Urinary bladder (tissue), 4 donors: ENCODE measurements at places on chromosomes 7 and 10. TPM values are rescaled to one million over a fixed set of nuclear protein-coding genes. Genes with fewer than 3 reads are reported as not detected.

DNA sequence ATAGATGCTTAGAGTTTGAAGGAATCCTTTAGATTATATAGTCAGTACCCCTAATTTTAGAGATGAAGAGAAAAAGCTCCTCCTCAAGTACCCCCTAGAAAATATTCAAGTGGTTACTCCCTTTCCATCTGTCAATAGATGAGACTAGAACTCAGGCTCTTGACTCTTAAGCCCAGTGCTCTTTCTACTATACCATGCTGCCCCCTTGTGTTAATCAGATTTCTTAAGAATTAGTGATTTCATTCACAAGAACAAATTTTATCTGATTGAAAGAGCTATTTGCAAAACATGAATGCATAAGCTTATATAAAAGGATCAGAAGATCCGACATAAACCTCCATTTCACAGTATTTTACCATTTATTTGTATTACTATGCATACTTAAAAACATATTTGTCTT lies 179.3 kb downstream of the TFEC start:
- no peak for DNase-seq

DNA sequence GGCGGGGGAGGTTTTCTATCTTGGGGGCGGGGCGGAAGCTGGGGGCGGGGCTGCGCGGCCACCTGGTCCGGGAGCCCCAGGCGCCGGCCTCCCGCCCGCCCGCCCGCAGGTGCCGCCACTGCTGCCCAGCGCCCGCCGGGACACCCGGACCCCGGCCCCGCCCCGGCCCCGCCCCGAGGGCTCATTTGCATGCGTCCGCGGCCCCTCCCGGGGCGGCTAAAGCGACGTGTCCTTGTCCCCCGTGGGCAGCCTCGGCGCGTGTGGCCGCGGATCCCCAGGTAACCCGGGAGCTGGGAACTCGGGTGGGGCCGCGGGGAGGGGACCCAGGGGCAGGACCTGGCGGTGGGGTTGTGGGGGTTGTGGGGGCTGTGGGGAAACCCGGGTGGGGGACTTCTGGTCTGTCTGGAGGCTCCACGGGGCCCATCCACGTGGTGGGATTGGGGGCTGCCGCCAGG lies at the start of gene BHLHA15:
Gene BHLHA15 (plus strand): TSS at position 219 of the 455 bp plus-strand sequence. CDS start 871 bp downstream, outside the sequence.
- no peak for DNase-seq

The TAS2R5 gene
- 6.5 TPM for total RNA-seq

The DHX32 gene
- total RNA-seq = 30.2 TPM

GRCh38 chr10:119826771-119827170 lies 45.9 kb downstream of the MCMBP start:
- no peak for DNase-seq

The GIMAP6 gene
- 29.5 TPM for total RNA-seq

- no peak for DNase-seq
Observed at GRCh38 chr10:77226452-77226851, 411.2 kb downstream of the KCNMA1 start.

GRCh38 chr7:69603937-69604494 lies 5.7 kb downstream of the AUTS2 start:
- DNase-seq = no peak

The KAZALD1 gene
- 27.0 TPM for total RNA-seq

- no peak for DNase-seq
Observed at GRCh38 chr10:120940299-120940900, 89.2 kb downstream of the WDR11 start.

GRCh38 chr7:120955577-120956149 lies 5.1 kb downstream of the ING3 start:
- DNase-seq = no peak

DNA sequence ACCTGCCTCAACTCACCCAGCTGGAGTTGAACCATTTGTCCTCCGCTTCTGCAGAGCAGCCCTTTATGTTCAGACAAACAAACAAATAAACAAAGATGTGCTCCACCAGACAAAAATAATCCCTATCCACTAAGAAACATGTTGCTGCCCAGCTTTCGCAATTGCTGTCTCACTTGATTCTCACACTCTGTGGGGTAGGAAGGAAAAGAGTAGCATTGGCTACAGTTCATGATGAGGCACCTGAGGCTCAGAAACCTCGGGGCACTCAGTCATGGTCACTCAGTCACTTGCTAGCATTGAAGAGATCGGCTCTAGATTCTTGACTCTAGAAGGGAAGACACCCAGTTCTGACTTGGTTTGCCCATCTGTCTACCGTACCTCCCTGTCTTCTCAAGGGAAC lies 88.0 kb upstream of the ZMIZ1 start:
- no peak for DNase-seq

- no peak for DNase-seq
Observed at GRCh38 chr7:26659121-26659520, 205.3 kb downstream of the SKAP2 start.

The CRPPA gene
- 15.4 TPM for total RNA-seq

The CNPY1 gene
- total RNA-seq = 0.32 TPM

The ANKRD30A gene
- not detected for total RNA-seq

DNA sequence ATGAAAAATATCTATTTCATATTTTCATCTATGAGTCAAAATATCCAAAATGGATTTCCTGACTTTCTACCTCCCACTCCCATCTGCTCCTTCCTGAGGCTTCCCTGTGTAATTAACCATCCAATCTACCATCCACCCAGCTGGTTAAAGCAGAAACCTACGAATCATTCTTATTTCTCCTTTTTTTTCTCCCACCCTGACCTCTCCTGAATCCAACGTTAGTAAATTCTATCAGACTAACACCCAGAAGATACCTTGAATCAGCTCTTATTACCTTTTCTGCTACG lies 3.7 kb upstream of the LIPF start:
- no peak for DNase-seq

The GDF10 gene
- 7.8 TPM for total RNA-seq

The EN2 gene
- total RNA-seq = not detected

The CACNB2 gene
- total RNA-seq = 40.4 TPM

- DNase-seq = no peak
Observed at GRCh38 chr7:141558544-141559183, 7.5 kb downstream of the AGK start.

DNA sequence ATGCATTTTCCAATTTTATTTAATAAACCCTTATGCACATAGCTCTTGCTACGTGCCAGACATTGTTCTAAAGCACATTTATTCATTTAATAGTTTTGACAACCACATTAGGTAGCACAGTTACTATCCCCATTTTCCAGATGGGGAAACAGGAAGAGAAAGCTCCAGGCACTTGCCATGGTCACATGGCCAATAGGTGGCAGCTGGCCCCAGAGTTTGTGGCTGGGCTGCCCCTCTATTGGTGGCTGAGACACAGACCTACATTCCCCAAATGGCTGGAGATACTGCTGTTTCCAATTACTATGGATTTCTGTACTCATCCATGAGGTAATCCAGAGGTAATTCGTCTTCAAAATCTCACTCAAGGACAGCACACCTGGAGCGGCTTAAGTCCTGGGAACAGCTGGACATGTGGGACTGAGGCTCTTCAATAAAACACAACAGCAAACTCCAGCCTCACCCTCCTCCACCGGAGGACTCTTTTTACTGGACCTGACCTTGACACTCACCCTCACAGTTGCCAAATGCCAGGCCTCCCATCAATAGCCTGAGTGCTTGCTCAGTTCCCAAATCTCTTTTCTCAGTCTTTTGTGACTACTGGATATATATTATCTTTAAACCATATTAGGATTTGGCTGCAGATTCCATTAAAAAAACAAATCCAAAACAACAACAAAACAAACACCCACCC lies 106.1 kb downstream of the CLEC2L start:
- no peak for DNase-seq

GRCh38 chr10:104452977-104453376 lies 99.3 kb downstream of the CFAP58 start:
- no peak for DNase-seq

DNA sequence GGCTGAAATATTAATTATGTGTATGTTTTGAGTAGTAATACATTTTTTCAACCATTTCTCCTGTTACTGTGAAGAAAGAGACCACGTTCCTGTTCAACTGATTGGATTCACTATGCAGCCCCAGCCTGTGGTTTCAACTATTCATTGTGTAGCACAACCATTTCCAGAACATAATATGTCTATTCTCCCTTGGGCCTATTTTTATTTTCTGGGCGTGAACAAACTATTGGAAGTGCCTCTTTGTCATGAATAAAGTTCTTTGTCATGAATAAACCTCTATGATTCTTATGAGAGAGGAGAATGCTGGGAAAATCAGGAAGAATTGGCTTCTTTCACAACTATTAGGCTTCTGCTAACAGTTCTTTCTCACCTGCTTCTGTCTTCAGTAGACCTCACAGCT lies 152.4 kb downstream of the GNAT3 start:
- no peak for DNase-seq

- DNase-seq = no peak
Observed at GRCh38 chr7:124801330-124801895, 35.8 kb upstream of the GPR37 start.

The DYNC1I1 gene
- total RNA-seq = 2.2 TPM
